Osteocyte (in vitro differentiated cells): ENCODE measurements at places on chromosomes 1 and 21. TPM values are rescaled to one million over a fixed set of nuclear protein-coding genes. Genes with fewer than 3 reads are reported as not detected.

DNA sequence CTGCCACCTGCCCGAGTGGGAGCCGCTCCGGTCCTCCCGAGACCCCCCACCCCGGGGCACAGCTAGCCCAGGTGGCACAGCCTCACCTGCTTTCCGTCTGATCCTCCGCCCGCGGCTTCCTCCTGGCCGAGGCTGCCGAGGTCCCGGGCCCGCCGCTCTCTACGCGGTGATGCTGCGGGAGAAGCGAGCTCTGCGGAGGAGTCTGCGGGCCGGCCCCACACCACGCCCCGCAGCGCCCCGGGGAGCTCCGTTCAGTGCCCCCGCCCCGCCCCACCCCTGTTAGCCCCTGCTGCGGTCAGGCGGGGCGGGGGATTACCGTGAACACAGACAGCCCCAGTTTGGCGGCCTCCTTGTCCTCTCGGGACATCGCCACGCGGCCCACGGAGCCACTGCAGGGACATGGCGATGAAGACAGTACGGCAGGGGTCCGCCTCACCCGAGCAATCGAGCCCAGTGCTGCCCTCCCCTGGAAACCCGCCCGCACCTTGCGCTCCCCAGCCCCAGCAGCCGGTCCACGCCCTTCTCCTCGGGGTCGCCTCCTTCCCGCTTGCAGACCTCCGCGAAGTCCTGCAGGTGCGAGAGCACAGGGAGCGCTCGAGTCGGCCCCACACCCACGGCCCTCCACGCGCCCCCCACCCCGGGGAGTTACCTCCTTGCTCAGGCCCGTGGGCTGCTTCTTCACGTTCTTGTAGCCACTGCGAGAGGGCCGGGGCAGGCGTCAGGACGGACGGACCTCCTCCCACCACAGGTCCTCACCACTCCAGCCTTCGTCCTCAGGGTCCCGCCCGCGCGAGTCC, 933 bp downstream of the C1orf35 start:
- DNase-seq = no peak

GRCh38 chr1:88333086-88333695, 350.9 kb upstream of the PKN2 start:
- DNase-seq = no peak

DNA sequence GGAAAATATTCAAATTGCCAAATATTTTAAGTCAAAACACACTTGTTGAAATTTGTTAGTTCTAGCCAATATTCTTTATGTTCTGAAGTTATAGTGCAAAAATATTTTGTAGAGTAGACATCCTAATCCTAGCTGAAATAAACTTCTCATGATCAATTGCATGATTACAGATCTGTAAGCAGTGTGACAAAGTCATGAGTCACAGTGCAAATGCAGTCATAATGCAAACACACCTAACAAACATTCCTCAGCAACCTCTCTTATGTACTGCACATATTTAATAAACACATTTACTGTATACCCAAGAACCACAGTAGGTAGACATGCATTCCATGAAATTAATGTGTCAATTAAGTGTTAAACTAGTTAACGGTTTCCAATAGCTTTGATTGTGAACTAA, 1857.4 kb downstream of the NCAM2 start:
- no peak for DNase-seq

DNA sequence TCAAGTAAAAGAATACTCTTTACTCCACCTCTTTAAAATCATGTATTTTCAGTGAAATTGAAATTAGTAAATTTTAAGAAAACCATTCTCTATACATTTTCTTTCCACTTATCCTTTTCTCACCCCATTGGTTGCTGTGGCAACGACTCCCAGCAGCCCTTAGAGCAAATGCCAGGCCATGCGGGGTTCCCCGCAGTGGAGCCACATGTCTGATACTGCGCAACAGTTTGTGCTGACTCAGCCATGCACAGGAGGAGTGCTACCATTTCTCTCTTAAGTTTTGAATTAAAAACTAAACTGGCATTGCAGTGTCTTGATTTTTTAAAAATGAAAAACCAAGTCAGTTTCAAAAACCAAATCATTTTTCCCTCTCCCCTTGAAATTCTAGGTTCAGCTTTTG, 214.1 kb upstream of the L1TD1 start:
- no peak for DNase-seq

FAM72D gene
- total RNA-seq = 0.73 and 1.0 TPM in 2 replicates

- no peak for DNase-seq
These were observed 139.9 kb downstream of the TPR start for GRCh38 chr1:186234976-186235686.

GRCh38 chr21:16407403-16408240, 677.8 kb downstream of the USP25 start:
- DNase-seq = no peak

SPRR1B gene
- not detected in 2 replicates for total RNA-seq
